Cortex of kidney (tissue), 1 donor: ENCODE measurements at places on chromosomes 5 and 9.

DNA sequence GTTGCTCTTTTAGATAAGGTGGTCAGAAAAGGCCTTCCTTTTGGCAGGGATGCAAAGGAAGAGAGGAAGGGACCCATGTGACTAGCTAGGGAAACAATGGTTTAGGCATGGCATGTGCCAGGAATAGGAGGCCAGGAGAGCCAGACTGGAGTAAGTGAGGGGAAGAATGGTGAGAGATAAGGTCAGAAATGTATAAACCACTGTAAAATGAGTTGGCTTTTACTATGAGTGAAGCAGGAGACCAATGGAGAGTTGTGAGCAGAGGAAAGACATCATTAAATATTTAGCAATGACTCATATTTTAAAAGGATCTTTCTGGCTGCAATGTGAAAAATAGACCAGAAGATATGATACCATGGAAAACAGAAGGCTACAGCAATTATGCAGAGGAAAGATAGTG, 50.9 kb downstream of the AP3B1 start:
- no peak for DNase-seq

GRCh38 chr5:161713042-161713441, 27.5 kb downstream of the GABRA6 start:
- DNase-seq: no peak

GRCh38 chr9:111603041-111603440, 3.6 kb upstream of the PTGR1 start:
- no peak for DNase-seq

GRCh38 chr9:27847818-27848217, 274.5 kb upstream of the C9orf72 start:
- no peak for DNase-seq

GRCh38 chr5:173315495-173316338, 12.5 kb downstream of the STC2 start:
- no peak for DNase-seq

DNA sequence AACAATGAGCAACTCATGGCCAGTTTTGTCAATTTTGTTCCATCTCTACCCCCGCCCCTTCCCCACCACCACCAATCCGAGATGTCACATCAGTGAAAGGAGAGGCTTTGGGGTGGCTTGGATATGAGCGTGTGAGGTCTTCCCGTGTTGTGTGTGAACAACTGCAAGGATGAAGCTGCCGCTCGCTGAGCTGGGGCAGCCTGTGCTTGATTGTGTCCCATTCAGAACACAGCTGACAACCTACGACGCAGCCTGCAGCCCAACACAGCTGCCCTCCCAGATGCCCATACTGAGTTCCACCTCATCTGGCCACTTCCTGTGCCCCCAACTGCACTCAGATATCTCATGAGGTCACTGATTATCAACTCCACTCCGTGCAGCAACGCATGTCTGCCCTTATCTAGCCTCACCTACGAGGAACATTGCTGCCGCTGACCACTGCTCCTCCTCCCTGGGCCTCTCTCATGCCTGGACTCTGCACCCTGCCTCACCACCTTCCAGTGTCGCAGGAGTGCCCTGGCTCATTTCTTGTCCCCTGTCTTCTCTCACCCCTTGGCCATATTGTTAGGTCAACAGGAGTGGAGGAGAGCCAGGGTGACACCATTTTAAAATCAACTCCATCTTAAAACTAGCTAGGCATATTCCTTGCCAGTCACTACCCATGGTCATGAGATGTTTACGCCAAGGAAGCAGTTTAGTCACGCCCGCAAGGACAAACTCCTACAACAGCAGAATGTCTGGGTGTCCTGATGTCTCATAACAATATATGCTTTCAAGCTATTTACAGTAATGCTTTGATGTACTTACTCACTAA, 7.3 kb upstream of the IL4 start:
- no peak for DNase-seq

DNA sequence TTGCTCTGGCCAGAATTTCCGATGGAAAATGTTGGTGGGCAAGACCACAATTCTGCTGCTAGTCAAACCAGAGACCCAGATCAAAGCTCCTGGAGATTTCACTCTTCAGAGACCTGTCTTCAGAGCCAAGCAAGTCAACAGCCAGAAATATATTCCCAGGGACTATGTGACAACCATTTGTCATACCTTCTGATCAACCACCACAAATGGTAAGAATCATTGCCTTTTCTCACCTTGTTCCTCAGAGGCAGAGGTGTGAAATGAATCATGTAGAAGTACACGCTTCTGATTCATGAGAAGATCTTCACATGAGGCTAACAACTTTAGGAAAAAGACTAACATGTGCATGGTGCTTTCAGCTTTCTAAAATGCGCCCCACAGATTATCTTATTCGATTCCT, 53.5 kb downstream of the SUSD1 start:
- DNase-seq: no peak

DNA sequence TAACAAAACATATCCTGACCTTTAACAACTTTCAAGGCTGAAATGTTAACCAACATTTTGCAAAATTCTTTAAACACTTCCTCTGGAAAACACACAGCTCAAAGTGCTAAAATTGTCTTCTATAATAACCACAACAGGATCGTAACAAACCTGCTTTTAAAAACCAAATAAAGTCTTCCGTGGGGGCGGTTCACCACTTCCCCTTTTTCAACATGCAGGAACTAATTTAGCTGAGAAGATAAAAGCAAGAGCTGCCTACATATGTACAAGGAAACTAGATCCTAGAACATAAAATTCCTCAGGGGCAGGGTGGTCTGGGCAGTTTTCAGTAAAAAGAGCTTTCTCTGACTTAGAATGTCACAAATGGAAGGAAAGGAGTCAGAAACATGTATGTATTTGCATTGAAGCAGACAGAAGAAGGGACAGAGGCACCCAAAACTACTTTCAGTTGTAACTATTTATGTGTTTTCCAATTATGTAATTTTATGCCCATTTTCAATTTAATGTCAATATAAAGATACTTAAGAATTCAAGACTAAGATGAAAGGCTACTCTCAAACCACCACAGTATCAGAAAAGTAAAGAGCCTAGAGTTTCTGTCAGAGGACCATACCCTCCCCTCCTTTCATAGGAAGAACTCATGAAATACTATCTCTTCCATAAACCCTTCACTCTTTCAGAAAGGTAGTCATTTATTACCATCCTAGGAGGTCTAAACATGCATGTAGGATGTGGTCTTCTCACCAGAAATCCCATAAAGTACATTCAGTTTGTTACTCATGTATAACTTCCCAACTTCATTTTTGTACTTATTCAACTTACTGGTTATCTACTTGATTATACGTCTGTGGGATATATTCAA, 185.9 kb upstream of the RASA1 start:
- DNase-seq: no peak

- no peak for DNase-seq
Observed at GRCh38 chr5:126865299-126865698, 88.4 kb downstream of the LMNB1 start.

GRCh38 chr5:169706071-169706470, 69.0 kb downstream of the DOCK2 start:
- DNase-seq: no peak

- DNase-seq: no peak
Observed at GRCh38 chr5:115028557-115028956, 141.2 kb downstream of the TRIM36 start.

DNA sequence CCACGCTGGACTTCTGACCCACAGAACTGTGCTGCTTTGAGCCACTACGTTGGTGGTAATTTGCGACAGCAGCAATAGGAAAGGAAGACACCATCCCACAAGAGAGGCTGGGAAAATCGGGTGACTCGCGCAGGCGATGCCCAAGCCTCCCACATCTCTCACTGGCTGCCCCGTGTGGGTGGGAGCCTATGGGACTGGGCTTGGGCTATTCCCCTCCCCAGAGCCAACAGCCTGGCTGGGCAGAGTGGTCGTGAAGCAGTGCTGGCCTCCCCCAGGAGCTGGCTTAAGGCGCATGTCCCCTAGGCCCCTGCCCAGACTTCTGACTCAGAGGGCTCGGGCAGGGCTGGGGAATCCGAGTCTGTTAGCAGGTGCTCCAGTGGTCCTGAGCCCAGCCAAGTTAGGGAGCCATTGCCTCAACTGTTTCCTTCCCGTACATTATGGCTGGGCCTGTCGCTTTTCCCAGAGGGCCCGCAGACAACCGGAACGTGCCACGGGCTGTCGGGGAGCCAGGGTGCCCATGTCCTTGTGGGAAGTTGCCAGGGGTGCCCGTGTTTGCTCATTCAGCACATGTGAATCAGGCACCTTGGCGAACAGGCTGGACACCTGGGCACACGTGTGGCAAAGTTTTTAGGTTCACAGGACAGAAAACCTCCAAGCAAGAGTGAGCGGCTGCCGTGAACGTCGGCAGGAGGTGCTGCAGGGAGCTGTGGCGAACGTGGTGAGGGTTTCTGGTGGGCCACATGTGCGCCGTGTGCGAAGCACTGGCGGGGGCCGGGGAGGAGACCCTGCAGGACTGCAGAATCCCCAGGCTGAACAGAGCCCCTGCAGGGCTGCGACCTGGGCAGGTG, 7.0 kb upstream of the RASGEF1C start:
- DNase-seq: no peak

DNA sequence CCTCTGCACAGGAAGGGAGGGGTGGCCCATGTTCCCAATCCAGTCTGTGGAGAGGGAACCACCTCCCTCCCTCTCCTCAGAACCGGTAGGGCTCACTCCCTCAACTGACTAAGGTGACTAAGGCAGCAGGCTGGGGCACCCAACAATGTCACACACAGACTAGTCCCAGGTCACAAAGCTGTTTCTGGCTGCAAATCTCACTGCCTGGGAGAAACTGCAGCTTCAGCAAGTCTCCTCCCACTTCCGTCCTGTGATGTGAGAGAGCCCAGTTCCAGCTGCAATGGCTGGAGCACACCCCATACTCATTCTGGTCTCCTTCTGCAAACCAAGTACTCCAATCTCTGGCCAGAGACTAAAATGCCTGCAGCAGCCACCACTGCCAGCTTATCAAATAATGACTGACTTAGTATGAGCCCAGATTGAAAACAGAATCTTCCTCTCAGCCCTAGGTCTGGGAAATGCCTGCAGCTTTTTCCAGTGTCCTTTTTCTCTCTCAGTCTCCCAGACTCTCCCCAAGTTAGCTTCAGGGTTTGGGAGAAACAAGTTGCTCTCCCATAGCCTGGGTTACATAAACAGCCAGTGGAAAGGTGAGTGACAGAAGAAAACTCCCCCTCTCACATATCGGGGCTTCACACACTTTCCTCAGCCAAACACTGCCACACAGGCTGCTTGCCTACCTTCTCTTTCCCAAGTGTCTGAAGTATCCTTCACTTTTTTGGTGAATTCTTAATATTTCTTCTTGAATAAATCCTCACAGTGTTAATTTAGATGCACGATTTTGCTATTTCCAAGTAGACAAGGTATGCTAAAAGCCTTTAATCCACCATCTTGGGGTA, 247.4 kb upstream of the RASA1 start:
- DNase-seq: no peak

DNA sequence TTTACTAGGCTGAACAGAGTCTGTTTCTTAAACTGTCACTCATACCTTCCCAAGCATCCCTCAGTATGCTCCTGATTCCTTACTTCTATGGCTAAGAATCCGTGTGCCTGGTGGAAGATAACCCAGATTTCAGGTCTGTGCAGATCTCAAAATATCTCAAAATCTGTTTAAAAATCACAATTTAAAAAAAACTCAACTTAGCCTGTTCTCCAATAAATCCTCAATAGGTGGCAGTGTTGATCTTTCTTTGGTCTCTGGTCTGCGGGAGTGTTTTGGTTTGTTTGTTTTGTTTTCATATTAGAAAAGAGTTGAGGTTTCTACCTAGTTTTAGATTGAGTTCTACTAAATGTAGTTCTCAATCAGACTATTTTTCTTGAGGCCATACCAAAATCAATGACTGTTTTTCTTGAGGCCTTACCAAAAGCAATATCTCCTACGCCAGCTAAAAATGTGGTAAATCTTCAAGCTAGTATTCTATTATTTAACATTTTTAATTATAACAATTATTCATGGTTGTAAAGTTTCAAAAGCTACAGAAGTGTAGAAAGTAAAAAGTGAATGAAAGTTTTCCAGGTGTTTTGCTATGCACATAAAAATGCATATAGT, 57.9 kb downstream of the TGFBR1 start:
- DNase-seq: no peak

DNA sequence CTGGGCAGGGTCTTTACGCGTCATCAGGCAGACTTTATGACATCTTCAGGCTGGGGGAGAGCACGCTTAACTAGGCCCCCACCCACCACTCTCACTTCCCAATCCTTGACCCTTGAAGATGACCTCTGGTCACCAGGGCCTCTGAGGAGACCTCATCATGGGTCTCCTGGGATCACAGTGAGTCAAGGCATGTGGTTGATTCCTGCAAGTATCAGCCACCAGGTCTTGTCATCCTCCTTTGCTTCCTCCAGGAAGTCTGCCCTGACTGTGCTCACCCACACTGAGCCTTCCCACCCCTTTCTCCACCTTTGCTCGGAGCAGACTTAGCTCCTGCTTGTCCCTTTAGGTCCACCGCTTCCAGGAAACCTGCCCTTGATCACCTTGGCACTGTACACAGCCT, 17.3 kb downstream of the ODF2 start:
- DNase-seq: no peak

DNA sequence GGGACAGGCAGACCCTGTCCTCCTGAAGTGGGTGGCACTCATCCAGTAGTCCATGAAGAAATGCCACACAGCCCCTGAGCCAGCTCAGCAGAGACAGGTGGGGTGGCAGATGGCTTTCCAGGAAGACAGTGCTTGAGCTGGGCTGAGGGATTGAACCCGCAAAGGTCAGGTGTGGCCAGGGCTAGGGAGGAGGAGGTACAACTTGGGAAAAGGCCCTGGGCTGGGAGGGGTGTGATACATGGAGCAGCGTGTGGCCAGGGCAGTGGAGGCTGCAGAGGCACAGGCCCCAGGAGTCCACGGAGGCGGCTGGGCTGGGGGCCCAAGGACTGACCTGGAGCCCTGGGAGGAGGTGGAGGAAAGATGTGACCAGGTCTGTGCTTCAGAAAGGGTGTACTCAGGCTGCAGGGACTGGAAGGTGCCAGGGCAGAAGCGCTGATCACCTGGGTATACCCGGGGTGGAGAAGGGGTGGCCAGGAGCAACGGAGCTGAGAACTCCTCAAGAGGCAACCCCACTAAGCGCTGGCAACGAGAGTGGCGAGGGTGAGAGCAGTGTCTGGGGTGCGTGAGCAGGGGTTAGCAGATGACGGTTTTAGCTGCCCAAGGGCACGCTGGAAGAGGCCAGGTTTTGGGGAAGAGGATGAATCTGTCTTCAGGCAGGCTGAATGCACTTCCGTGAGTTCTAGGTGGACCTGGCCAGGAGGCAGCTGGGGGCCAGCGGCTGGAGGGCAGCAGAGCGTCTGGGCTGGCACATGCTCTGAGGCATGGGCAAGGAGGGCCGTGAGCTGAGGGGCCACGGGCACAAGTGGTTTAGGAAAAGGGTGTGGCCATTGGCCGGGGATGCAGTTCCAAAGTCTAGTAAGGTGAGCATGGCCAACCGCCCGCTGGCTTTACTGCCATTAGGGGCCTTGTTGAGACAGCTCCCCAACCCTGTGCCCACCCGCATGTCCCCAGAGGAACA, 3.9 kb upstream of the RABL6 start:
- no peak for DNase-seq

GRCh38 chr9:124611106-124611505, 103.9 kb upstream of the NR5A1 start:
- no peak for DNase-seq
